ENCODE measurements at places on chromosomes 6 and 20. TPM values are rescaled to one million over a fixed set of nuclear protein-coding genes. Genes with fewer than 3 reads are reported as not detected.

ECHDC1 gene
- total RNA-seq, result 37.3 TPM

SNX14 gene
- 32.8 TPM for total RNA-seq

KIF6 gene
- total RNA-seq, result 0.50 TPM

BNIP5 gene
- not detected for total RNA-seq

PAK5 gene
- not detected for total RNA-seq

All from A549 treated with GW870086 at 1 μM for 4 hours (cell line).